T-helper 2 cell treated with Interferon-gamma antibody and Interleukin-4, amounts not matched to agents 5 μg/mL and 100 μg/mL, for 36 hours (primary cell): ENCODE measurements at places on chromosomes 4 and X.

GRCh38 chr4:89837993-89838390, 1.0 kb upstream of the SNCA start:
- DNase-seq = no peak

GRCh38 chr4:182483685-182484084, 240.5 kb downstream of the TENM3 start:
- DNase-seq = no peak

GRCh38 chr4:101792056-101792590, 1.6 kb downstream of the BANK1 start:
- DNase-seq = no peak

DNA sequence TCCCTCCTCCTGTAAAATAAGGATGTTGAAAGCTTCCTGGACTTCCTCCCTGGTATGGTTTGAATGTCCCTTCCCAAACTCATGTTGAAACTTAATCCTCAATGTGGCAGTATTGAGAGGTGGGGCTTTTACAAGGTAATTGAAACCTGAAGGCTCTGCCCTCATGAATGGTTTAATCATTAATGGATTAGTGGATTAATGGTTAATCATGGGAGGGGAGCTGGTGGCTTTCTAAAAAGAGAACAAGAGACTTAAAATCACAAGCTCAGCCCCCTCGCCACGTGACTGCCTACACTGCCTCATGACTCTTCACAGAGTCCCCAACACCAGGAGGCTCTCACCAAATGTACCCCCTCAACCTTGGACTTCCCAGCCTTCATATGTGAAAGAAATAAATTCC, 124.6 kb upstream of the ANXA3 start:
- no peak for DNase-seq

- DNase-seq = no peak
Observed at GRCh38 chr4:16544251-16544721, 318.0 kb upstream of the TAPT1 start.

DNA sequence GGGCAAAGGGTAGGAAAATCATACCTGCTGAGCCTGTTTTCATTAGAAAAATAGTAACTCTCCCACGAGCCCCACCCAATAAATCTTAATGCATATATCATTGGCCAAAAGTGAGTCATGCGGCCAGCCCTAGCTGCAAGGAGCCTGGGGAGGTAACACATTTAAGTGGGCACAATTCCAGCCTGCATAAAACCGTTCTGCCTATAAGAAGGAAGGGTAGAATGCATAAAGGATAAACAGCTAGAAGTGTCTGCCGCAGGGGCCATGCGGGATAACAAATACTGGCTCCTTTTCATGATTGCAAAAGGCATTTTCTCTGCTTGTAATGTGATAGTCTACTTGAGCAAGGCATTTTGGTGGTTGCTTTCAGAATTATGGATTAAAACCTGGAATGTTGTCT, 37.1 kb downstream of the EFHC2 start:
- no peak for DNase-seq

GRCh38 chr4:172157946-172158345, 344.7 kb downstream of the GALNTL6 start:
- DNase-seq = no peak

- DNase-seq = no peak
Observed at GRCh38 chr4:141580523-141580922, 55.9 kb upstream of the IL15 start.

DNA sequence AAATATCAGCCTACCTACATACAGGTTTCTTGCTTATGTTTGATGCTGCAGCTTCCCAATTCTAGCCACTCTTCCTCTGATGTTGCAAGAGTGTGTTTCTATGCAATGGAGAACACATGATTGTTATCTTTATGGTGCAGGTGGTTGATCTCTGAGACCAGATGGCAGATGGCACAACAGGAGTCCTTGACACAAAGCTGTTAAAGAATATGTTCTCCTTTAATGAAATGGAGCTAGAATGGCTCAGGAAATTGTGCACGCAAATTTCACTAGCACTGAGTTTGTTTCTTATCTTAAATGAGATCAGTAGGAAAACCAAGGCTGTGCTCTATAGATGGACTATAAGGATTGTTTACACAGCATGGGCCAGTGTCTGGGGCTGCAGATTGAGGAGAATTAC, 29.9 kb upstream of the TTC29 start:
- DNase-seq = no peak

GRCh38 chr4:158850800-158851644, 82.2 kb downstream of the FNIP2 start:
- DNase-seq = no peak

DNA sequence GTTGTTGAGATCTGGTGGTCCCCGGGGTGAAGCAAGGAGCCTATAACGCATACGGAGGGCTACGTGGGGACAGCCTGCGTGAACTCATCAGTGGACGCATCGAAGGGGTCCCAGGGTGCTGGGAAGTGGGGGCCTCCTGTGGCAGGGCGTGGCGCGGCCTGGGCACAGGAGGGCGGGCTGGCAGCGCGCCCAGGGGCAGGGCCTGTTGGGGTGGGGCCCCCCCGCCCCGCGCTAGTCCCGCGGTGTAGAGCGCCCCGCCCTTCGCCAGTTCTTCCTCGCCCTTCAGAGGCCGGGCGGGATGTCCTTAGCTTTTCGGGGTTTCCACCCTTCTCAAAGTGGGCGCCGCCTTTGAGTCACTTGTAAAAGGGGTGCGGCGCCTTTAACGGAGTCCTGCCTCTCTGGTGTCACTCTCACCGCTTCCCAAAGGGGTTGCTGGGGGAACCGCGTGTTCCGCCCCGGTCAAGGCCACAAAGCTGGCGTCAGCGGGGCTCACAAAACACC, 632 bp downstream of the PLP2 start:
- DNase-seq = peak; percentile 73

DNA sequence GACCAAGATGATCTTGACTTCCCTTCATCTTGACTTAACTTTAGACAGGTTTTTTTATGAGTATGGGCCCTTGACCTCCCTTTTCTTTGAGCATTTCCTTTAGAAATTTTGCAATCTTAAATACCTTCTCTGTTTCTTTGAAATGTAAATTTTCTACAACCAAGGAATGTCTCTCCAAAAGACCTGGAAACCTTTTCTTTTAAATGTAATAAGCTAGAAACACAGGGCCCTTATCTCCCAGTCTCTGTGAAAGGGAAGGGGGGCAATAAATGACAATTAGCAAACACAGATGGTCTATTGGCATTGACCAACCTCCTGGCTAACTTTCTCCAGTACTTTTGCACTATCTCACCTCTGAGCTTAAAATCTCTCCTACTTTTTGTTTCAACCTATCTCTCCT, 144.3 kb upstream of the GK2 start:
- no peak for DNase-seq

- no peak for DNase-seq
Observed at GRCh38 chrX:153827903-153828302, 2.4 kb downstream of the PDZD4 start.

- no peak for DNase-seq
Observed at GRCh38 chrX:49762175-49762720, 66.5 kb upstream of the PAGE1 start.

DNA sequence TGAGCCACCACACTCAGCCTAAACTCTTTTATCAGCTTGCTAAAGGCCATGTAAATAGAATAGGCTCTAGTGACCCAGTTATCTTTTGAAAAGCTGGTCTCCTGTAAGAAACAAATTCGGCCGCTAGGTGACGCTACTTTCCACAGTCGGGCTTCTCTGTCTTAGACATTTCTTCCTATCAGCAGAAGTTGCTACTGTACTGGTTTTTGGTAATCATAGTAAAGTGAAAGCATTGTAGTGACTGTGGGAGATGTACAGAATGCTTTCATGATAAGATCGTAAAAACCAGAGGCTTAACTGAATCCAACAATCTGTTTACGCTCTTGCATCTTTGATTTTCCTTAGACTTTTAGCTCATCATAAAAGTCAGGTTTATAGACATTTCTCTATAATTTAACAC, 82.6 kb downstream of the GK start:
- DNase-seq = peak; percentile 68

DNA sequence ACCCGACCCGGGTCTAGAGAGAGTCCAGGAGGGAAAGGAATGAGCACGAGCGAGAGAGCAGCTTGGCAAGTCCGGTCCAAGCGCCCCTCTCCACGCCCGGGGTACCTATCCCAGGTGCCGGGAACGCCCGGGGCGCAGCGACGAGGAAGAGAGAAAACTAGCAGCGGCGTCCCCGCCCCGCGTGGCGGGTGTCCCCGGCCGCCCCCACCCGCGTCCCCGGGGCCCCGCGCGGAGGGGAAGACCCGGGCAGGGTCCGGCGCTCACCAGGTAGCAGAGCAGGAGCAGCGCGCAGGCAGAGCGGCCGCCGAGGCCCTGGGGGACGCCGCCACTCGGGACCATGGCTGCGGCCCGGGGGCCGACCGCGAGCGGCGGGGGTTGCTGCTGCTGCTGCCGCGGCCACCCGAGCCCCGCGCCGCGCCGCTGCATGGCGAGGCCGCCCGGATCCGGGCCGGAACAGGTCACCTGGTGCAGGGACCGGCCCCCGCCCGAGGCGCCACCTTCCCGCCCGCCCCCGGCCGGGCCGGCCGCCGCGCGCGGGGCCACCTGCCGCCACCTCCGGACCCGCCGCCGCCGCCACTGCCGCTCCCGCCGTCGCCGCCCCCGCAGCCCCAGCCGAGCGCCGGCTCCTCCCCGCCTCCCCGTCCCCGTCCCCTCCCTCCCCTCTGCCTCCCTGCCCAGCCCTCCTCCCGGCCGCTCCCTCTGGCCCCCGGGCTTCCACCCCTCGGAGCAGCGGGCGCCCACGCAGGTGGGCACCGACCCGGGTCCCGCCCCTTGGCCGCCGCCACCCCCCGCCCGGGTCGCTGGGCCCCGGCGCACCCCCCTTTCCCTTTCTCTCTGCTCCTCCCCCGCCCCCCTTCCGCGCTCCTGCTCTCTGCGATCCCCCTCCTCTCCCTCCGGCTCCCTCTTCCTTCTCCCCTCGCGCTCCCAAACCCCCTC, at the start of gene SEL1L3:
TSS of gene SEL1L3 (minus strand) at position 578 of the 936 bp plus-strand sequence. CDS start at position 426, 152 bp downstream.
- DNase-seq = peak; percentile 64

GRCh38 chrX:3717742-3718420, 4.4 kb upstream of the PRKX start:
- no peak for DNase-seq

DNA sequence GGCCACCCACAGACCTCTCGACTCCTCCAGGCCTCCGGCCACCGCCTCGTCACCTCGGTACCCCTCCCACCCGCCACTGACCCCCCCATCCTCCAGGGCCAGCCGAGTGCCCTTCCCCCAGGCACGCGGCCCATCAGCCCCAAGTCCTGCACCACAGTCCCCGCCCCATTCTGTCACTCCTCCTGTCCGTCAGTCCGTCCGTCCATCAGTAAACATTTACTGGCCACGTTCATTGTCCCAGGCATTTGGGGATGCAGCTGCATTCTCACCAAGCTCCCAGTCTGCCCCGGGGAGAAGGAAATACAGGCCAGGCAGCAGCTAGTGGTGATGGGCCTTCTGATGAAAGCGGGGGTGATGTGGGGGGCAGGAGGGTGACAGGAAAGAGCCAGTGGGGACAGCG, 35.3 kb upstream of the FGFR3 start:
- no peak for DNase-seq

DNA sequence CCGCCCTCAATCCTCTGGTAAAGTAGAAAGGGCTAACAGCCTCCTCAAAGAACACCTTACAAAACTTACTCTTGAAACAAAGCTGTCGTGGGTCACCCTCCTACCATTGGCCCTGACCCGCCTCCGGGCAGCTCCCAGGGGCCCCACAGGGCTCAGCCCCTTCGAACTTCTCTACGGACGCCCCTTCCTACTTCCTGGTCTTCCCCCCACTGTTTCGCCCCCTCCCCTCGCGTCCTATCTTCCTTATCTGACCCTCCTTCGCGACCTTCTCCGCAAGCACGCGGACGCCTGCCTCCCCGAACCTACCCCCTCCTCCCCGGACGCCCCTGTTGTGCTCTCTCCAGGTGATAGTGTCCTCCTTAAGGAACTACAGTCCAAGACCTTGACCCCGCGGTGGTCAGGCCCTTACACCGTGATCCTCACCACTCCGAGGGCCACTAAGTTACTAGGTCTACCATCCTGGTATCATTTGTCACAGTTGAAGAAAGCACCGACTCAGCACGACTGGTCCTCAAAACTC, 963.1 kb downstream of the RPA4 start:
- DNase-seq = no peak

DNA sequence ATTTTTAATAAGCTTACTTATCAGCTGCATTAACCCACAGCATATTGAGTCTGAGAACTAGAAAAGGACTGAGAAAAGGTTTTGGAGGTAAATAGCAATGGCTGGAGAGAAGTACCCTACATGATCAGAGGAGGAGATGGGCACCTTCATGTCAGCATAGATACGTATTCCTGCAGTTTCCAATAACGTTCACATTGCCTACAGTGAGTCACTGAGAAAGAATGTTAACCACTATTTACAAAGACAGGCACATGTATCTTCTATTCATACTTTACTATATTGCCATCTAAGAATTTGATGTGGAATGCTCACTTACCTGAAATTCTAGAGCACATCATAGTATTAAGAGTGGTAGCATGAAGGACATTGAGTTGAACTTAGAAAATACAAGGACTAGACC, 92.5 kb downstream of the TLL1 start:
- DNase-seq = no peak

- DNase-seq = no peak
Observed at GRCh38 chrX:9476810-9477575, 12.1 kb downstream of the TBL1X start.
